Stimulated activated CD8-positive, alpha-beta memory T cell treated with anti-CD3 and anti-CD28 coated beads, Interleukin-4, amount 100 ng/mL, for 1 hour (primary cell): ENCODE measurements at places on chromosomes 6 and 20.

GRCh38 chr6:135701426-135701825 lies 150.1 kb upstream of the PDE7B start:
- DNase-seq = no peak

- no peak for DNase-seq
Measured at GRCh38 chr6:154314084-154314483, 42.5 kb downstream of the IPCEF1 start.

- no peak for DNase-seq
Measured at GRCh38 chr20:23971310-23971709, 17.3 kb downstream of the GGTLC1 start.

DNA sequence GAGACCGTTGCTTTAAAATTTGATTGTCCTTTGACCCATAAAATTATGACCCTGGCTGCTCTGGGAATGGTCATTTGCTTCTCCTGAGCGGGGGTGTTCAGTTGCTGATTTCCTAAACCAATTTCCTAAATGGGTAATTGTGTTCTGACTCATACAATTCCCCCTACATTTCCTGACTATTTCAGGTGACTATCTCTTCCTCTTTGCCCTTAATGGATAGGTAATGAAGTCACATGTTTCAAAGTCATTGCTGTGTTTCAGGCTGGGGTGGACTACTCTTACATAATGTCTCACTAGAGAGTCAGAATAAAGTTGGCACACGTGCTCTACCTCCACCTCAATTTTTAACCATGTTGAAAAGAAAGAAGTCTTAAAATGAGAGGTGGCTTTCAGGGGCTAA lies 109.8 kb downstream of the DOK5 start:
- DNase-seq = no peak

DNA sequence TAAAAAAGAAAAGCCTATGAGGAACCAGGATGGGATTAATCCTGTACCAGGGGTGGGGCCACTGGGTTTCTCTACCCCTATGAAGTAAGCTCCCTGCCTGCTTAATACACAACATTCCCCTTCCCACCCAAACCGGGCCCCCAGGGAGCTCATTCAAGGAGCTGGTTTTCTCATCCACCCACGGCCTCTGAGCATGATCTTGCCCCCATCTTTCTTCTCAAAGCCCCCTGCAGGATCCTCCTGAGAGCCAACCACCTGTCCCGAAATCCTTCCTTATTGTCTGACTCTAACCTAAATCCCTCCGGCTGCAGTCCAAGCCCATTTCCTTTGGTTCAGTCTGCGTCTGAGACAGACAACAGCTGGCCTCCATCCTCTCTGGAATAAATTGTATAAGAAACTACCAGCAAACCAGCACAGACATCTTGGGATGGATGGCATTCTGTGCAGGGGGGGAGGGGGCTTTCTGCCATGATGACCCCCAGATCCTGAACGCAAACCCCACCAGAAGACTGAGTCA lies 21.0 kb downstream of the KCNK5 start:
- no peak for DNase-seq

DNA sequence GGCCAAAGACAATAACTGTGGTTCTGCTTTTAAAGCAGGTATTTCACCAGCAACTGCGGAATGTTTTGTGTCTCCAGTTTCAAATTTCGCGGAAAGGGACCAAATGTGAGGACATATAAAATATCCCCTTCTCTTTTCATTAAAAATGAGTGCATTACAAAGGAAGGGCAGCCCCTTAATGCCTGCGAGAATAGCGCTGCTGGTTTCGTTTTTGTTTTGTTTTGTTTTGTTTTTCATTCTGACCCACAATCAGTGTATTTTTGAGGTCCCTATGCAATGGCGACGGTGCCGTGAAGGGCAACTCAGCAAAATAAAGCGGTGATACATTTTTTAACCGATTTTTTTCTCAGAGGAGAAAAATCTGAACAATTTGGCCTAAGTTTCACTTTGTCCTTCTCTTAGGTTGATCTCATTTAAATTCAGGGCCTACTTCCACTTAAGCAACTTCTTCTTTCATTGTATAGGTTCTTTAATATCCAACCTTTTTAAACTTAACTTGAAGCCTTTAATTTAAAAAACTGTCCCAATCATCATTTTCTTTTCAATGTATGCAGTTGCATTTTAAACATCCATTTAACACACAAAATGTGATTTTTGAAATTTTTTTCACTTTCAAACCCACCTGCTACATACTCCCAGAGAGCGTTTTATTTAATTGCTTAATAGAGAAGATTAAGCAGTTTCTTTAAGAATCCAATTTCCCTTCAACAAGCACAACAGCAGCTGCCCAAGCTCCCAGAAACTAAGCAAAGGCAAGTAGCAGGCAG lies 2.9 kb upstream of the HIVEP2 start:
- DNase-seq = no peak
